ENCODE measurements at places on chromosomes 2 and 18.
A peak's percentile ranks its signal among the peaks of the same experiment; 100 is the strongest.

GRCh38 chr18:57347784-57348183 lies 4.6 kb upstream of the ST8SIA3 start:
- no peak for DNase-seq

GRCh38 chr2:14587119-14587518 lies 45.4 kb upstream of the LRATD1 start:
- DNase-seq = no peak

GRCh38 chr2:72917877-72918553 lies 696 bp downstream of the EMX1 start:
- no peak for DNase-seq

- no peak for DNase-seq
These were observed 9.8 kb upstream of the INO80D start for GRCh38 chr2:206095536-206096332.

- no peak for DNase-seq
These were observed 197.8 kb upstream of the MYT1L start for GRCh38 chr2:2528846-2529245.

DNA sequence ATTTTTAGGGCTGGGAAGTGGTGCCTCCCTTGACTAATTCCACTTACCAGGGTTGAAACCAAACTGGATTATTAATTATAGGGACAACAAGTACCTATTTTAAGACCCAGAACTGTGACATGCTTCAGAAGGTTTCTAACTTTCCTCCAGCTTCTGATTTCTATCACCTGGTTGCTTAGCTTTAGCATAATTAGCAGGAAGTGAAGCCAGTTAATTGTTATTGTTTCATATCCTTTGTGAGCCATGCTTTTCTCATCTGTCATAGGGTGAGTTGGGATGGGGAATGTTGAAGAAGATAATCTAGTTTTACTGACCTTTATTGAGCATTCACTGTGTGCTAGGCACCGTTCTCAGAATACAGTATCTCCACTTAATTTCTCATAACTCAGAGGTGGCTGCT lies 3.2 kb downstream of the YPEL5 start:
- no peak for DNase-seq

- no peak for DNase-seq
These were observed 891 bp upstream of the KHK start for GRCh38 chr2:27085673-27086089.

DNA sequence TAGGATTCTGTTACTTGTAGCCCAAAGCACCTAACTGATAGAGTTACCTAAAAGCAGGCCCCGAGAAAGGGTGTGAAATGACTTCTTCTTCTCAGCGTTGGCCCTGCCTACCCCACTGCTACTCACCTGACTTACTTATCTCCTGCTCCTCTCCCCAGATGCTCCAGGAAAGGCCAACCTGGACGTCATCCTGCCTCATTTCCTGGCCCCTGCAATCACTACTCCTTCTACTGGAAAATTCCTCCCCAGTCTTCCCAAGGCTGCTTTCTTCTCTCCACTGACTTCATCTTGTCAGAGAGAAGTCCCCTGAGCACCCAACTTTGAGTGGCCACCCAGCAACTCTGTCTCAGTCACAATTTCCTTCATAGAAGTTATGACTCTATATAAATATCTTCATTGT lies 63.4 kb upstream of the KLF7 start:
- DNase-seq = no peak

- DNase-seq = no peak
These were observed 38.4 kb downstream of the YPEL5 start for GRCh38 chr2:30185178-30185577.

GRCh38 chr18:59054496-59055287 lies 85.0 kb upstream of the SEC11C start:
- DNase-seq = no peak

DNA sequence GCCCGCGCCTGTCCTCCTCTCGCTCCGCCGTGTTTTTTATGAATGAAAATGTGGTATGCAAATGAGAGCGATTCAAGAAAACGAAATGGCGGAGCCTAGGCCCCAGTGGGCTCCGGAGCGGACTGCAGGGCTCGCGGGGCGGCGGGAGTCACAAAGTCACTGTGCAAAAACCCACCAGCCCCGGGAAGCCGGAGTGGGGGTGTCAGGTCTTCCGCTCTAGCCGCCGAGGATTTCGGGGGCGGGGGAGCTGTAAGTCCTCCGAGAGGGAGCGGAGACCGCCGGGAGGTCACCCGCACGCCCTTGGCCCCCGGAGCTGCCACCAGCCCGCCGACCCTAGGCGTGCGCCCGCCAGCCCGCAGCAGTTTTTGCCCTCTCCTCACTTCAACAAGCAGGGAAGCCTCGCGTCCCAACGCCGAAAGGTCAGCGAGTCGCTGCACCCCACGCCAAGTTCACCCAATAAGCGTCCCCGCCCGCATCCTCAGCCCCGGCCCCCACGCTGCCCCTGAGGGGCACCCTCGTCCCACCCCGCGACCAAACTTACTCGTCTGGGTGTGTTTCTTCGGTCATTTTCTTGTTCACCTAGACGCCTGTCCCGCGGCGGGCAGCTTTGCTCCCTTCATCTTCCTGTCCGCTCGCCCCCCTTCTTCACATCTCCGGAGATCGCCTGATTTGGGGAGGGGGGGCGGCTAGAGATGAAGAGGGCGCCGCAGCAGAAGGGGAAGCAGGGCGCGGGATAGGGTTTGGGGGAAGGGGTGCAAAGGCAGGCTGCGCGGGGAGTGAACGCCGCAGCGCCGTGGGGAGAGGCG lies 775 bp downstream of the SPRED2 start:
- DNase-seq = peak; percentile 43

DNA sequence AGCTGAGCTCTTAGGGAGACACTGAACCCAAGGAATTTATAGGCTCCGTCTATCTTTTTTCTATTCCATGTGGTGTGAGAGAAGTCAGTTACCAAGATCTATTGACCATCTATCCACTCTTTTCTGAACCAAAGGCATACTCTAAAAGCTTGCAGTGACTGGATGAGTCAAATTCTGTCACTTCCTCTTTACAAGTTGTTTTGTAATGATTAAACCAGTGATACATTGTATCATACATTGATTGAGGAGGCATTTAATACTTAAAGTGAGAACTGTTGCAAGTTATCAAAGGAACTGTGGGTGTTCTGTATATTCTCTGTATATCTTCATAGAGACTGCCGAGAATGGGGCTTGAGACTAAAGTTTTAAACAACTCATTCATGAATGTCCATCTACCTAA lies 188.8 kb downstream of the CAMKMT start:
- DNase-seq = no peak

DNA sequence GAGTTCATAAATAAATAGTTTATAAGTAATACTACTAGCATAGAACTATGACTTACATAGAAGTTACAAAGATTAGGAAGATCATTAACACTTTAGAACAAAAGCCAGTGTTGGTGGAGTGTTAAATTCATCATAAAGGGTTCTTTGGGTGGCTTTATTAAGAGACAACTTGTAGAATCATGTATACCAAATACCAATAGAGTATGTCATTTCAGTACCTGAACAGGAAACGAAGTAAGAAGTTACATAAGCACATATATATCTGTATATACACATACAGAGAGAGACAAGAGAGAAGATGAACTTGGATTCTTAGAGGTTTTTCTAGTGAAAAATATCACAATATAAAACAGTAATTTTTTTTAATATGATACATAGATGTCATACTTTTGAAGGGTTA lies 82.5 kb upstream of the OTX1 start:
- DNase-seq = no peak

DNA sequence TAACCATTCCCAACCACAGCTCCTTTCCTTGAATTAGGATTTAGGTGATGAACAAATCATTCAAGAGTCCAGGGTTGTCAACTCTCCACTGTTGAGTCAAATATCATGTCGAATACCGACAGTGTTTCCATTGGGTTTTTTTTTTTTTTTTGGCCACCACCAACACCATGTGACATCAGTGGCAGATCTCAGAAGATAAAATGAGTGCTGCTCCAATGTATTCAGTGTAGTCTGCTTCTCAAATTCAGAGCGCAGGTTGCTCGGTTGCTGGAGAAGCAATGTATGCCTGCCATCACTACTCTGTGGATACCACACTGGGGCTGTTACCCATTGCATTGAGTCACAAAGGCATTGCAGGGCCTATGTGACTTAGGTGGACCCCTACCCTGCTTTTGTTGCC lies 10.8 kb upstream of the ATL2 start:
- no peak for DNase-seq
